Stimulated activated CD8-positive, alpha-beta memory T cell treated with anti-CD3 and anti-CD28 coated beads, Interleukin-4, amount 100 ng/mL, for 1 hour (primary cell): ENCODE measurements at places on chromosomes 13 and 19.

DNA sequence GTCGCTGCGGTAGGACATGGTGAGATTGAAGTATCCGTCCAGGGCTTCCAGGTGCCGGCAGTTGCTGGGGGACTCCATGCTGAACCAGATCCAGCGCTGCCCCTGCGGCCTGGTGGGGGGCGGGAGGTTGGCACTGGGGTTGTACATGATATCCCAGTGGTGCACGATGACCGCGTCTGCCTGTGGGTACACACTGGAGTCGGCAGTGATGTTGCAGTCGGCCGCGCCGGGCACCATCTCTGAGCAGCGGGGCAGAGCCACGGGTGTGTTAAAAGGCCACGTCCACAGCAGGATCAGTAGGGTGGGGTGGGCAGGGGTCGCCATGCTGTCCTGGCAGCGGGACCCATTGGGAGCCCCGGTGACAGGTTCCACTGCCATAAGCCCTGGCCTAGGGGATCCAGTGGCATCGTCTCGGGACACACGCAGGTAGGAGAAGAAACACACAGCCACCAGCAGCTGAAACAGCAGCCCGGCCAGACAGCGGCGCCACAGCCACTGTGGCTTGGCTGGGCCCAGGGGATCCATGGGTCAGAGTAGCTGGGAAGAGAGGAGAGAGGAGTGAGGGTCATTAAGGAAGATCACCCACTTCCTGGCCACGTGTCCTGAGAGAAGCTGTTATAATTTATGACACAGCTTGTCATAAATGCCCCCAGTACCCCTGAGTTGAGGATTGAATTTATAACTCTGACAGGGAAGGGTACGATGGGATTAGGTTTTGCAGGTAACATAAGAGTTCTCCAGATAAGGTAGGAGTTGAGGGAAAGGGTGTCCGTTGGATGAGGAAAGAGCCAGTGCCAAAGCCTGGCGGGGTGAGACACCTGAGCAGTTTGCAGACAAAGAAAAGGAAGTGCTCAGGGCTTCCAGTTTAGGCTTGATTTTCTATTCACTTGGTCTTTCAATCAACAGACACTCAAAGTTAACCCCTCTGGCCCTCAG lies 2.9 kb downstream of the FUT5 start:
- no peak for DNase-seq

DNA sequence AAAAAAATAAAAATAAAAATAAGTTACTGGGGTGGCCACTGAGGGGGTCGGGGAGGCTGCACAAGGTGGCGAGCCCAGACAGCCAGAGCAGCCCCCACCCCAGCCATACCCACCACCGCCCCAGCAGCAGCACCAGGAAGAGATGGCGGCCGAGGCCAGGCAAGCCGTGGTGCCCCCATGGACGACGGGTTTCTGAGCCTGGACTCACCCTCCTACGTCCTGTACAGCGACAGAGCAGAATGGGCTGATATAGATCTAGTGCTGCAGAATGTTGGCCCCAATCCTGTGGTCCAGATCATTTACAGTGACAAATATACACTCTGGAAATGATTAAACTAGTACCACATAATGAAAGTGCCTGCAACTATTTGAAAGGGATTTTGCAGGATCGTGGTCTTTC lies 71.6 kb upstream of the ZDHHC20 start:
- DNase-seq = no peak

GRCh38 chr19:4472174-4472974 lies at the start of gene HDGFL2:
TSS of gene HDGFL2 (plus strand) at chr19:4472297. CDS start at chr19:4472351, 54 bp downstream.
- no peak for DNase-seq

- no peak for DNase-seq
Measured at GRCh38 chr19:31511098-31511497, 161.9 kb upstream of the TSHZ3 start.

- peak; percentile 10 for DNase-seq
Measured at GRCh38 chr13:74132776-74133656, 1.2 kb downstream of the KLF12 start.

DNA sequence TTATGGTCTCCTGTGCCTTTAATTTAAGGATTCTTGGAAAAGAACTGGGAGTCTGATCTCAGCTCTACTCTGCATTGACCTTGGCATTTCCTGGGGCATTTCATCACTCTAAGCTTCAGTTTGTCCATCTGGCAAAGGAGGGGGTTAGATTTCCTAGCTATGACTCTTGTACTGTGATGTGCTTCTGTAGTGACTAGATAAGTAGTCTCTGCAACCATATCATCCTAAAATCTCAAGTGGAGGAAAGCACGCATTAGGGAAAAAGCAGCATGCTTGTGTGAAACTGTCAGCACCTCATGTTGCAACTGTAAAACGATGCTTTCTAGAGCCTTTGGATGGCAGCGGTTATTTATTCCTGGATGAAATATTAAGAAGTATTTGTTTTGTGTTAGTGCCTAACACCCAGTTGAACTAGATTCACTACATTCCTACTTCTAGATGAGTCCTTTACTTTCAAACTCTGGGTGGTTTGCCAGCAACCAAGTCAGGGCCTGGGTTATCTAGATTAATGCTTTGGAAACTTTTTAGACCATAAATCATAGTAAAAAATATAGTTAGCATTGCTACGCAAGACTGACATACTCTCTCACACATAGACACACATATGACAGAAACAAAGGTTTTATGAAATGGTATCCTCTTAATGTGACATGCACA lies 6.8 kb downstream of the WDFY2 start:
- no peak for DNase-seq

- DNase-seq = no peak
Measured at GRCh38 chr13:78940455-78941130, 281.6 kb upstream of the OBI1 start.

GRCh38 chr19:13460045-13460444 lies 46.2 kb downstream of the CACNA1A start:
- no peak for DNase-seq

DNA sequence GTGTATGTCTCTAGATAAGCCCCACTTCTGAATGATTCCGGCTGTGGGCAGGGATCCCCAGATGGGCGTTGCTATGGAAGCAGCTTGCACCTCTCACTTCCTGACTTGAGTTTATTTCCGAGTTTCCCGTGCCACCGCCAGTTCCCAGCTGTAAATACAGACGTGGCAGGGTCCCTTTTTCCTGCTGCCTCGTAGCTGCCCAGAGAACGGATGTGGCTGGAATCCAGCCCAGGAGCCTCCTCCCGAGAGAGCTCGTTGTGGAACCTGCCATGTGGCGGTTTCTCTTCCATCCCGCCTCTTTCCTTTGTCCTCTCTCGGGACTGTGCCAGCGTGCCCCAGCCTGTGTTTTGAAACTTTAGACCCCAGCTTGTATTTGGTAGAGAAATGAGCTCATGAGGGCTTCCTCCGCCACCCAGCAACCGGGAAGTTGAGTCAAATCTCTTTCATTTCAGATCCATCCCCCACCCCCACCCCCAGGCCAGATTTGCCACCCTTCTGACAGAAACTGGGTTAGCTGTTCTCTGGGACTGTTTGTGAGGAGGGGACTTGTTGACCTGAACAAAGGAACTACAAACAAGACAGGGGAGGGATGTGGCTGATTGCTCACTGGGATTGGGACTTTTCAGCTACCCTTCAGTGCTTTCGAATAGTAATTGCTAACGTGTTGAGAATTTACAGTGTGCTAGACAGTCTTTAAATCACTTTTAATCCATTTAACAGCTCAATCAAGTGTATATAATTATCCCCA lies 96.6 kb downstream of the SIPA1L3 start:
- no peak for DNase-seq

DNA sequence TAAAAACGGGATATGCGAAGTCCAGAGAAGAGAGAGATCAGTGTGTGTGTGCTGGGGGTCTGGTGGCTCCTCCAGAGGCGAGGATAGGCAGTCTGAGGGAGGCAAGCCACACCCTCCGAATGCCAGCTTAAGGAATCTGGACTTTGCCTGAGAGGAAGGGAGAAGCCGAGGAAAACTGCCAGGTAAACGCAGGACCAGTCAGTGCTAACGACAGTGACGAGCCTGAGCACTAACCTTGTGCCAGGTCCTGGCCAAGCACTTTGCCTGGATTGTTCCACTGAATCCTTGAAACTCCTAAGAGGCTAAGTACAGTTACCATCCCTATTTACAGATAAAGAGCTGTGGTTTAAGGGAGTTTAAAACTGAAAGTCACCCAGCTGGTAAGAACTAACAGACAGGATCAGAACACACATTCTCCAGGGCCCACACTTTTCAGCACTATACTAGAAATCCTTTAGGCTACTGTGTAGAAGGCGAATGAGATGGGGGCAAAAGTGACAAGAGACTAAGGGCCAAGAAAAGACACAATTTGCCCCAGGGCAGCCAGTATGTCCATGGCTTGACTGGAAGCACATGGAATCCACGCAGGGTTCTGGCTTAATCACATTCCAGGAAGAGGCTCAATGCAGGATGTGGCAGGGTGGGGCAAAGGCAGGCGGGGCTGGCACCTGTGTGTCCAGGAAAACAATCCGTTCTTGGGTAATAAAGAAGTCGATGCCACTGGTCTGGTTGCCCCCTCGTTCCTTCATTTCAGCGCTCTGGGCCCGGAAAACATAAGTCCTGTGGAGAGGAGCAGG lies 15.1 kb downstream of the SMG9 start:
- DNase-seq = no peak

DNA sequence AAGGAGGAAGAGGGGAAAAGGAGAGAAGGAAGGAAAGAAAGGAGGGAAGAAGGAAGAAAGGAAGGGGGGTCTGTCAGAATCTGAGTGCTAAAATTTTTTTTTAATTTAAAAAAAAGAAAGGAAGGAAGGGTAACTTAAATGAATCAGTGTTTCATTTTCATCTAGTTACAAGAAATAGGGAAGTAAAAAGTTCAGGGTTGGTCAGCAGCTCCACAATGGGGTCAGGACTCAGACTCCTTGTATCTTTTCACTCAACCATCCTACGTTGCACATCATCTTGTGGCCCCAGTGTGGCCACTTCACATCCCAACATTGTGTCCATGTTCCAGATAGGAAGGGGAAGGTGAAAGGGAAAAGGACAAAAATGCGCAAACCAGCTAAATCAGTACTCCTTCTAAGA lies 14.3 kb upstream of the FNDC3A start:
- no peak for DNase-seq

- DNase-seq = peak; percentile 16
Measured at GRCh38 chr13:95834134-95834765, 157.3 kb downstream of the DNAJC3 start.

DNA sequence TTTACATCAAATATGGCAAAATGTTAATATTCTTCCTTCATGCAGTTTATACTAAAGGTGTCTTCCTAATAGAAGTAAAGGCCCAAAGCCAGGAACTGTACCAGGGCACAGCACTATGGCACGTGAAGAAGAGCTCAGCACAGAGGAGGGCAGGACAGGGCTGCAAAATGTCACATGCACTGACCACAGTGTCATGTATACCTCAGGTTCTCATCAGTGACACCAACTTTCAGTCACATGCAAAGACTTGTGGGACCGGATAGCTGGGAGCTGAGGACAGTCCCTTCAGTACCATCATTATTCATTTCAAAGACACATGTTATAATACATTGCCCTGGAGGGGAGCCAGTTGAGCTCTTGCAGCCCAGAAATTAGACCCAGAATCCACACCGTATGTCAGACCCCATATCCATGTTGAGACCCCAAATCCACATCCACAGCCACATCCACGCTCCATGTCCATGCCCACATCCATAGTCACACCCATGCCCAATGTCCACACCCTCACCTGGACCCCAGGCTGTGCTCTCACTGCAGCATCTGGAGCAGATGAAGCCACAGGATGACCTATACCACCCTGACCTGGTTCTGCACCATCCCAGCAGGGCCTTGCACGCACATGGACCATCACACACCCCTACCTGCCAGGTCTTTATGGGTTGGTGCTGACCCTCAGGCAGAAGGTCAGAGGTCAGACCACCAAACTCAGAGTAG lies 111.8 kb downstream of the TUBA3C start:
- DNase-seq = no peak

- no peak for DNase-seq
Measured at GRCh38 chr13:72559716-72560115, 167.7 kb downstream of the MZT1 start.

GRCh38 chr13:79295906-79296706 lies 109.9 kb downstream of the RBM26 start:
- no peak for DNase-seq

DNA sequence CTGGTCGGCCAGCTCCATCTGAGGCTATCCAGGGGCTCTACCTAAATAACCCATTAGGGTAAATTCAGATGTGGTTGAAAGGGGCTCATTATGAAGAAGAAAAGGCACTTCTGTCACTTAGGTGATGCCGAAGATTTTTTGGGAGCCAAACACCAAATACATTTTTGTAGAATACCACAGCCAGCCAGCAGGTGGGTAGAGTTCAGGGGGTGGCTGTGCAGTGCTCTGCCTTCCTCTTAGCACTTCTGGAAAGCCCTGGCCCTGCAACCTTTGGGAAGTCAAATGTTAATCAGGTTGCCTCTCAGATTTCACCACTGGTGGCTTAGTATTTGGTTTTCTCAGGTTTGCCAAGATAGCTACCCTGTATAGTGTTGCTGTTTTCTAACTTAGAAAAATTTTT lies 18.5 kb upstream of the GPR18 start:
- no peak for DNase-seq

GRCh38 chr19:55355213-55355821 lies 798 bp upstream of the COX6B2 start:
- DNase-seq = no peak
